Stimulated activated CD4-positive, alpha-beta T cell treated with anti-CD3 and anti-CD28 coated beads, Interleukin-4, amount 100 ng/mL, for 24 hours (primary cell): ENCODE measurements at places on chromosomes 16 and 17.

- peak; percentile 53 for DNase-seq
Measured at GRCh38 chr16:324451-325334, 27.8 kb downstream of the AXIN1 start.

GRCh38 chr16:12168074-12169000 lies 191.8 kb downstream of the SNX29 start:
- no peak for DNase-seq

- no peak for DNase-seq
Measured at GRCh38 chr17:32116937-32117336, 25.4 kb upstream of the RHOT1 start.

DNA sequence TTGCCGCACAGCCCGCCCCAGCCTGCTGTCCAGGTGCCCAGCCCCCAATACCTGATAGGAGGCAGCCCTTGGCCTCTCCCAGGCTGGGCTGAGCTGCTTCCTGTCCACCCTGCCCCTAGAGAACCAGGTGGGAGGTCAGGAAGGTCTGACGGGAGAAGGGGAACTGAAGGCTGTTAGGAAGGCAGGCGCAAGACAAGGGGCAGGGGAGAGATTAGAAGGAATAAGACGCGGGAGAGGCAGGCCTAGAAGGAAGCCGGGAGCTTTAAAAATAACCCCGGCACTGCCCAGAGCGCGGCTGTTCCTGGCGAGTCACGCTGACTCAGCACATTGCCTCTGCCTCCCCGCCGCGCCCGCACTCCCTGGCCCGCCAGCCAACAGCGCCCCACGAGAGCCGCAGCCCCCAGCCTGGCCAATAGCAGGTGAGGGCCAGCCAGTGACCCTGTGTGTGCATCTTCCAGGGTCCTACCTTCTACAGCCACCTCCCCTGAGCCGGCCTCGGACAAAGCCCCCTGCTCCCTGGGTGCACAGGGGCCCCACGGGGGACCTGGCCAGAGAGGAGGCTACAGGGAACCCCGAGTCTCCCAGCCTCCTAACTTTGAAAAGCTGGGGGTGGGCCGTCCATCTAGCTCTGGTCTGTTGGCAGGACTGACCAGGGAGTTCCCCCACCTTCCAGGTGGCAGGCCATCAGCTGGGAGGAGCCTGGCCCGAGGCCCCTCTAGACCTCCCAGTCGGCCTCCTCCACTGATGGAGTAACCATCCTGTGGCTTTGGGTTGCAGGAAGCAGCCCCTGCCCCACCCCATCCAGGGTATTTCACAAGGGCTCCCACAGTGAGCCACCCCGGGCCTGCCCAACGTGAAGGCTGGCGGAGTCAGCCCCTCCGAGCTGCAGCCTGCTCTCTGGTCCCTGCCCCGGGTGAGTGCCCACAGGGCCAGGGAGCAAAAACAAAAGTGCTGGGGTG lies 4.0 kb downstream of the MAFG start:
- no peak for DNase-seq

DNA sequence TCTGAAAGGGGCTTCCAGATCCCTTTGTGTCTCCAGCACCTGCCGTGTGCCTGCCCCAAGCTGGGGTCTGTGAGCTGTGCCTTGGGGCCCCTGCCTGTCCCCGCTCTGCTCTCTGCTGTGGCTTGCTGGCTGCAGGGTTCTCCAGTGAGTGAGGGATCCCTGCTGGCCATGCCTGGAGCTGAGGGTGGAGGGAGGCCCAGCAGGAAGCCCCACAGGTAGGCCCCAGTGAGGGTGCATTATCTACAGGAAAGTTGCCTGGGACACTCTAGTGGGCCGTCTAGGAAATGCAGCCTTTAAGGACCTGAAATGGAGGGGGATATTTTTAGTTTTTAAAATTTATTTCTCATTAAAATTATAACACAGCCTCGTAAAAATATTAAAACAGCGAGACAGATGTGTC lies 50.9 kb downstream of the JPH3 start:
- no peak for DNase-seq

DNA sequence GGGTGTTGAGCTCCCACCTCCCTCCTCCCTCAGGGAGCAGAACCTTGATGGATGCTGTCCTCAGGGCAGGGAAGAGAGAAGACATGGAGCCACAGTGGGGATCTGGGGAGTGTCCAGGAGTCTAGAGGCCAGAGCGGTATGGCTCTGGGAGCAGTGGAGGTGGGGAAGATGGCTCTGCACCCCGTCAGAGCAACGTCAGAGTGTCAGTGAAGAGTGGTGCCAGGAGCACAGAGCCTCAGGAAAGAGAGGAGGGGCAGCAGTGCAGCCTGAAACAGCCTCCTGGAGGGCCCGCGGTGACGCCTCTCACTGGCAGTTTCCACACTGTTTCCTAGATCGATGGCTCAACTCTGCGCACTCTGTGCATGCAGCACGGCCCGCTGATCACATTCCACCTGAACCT lies 23.2 kb upstream of the SLC5A11 start:
- no peak for DNase-seq

DNA sequence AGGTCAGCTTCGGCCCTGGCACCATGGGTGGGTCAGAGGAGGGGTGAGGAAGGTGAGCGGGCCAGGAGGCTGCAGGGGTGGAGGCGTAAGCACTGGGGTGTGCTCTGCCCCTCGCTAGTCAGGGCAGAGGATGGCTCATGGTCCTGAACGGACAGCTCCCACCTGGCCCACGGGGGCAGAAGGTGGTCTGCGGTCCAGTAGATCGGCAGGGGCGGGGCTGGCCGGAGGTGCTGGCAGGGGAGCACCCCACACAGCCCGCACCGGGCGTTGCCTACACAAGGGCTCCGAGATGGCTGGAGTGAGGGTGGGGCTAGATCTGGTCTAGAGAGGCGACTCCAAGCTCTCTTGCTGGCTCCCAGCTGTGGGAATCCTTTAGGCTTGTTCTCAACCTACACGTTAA lies 8.2 kb downstream of the NPTX1 start:
- DNase-seq = no peak

DNA sequence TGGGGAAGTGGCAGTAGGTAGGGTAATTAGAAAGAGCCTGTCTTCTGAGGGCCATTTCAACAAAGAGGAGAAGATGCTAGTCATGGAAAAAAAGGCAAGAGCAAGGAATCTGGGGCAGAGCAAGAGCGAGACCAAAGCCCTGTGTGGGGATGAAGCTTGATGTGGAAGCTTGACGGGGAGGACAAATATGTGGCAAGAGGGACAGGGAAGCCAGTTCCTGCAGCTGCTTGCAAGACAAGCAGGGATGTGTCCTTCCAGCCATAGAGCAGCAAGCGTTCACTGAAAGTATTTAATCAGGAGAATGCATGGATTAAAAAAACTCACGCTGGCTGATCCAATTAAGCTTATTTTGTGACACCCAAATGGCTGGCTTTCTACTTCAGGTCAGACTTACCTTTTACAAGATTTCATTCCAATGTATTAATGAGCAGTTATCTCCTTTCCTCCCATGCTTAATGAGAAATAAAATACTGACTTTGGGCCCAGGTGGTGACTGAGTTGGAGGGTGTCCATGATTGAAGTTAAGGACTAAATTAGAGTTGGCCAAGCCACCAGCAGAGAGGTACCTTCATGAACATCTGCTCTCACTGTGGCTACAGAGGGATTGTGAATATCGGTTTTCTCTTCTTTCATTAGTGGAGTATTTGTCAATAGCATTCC lies 76.8 kb downstream of the ABCA8 start:
- no peak for DNase-seq

DNA sequence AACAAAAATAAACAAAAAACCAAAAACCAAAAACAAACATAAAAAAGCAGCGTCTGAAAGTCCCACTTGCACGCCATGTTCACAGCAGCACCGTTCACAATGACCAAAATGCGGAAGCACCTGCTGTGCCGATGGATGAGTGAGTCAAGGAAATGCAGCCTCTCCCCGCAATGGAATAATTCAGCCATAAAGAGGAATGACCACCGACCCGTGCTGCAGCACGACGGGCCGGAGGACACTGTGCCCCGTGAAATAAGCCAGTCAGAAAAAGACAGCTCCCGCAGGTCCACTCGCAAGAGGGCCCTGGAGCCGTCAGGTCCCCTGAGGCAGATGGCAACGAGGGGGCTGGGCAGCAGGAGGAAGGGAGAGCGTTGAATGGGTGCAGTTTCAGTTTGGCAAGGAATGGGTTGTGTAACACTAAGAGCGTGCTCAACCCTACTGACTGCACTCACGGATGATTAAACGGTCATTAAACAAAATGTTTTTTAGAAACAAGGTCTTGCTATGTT lies 5.1 kb downstream of the CLCN7 start:
- no peak for DNase-seq

DNA sequence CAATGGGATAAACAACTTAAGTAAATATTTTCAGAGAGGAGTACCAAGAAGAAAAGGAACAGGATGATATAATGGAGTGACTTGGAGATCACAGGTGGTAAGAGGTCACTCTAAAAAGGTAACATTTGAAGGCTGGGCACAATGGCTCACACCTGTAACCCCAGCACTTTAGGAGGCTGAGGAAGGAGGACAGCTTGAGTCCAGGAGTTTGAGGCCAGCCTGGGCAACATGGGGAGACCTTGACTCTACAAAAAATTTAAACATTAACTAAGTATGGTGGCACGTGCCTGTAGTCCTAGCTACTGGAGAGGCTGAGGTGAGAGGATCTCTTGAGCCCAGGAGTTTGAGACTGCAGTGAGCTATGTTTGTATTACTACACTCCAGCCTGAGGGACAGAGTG lies 3.4 kb upstream of the TMEM11 start:
- no peak for DNase-seq

DNA sequence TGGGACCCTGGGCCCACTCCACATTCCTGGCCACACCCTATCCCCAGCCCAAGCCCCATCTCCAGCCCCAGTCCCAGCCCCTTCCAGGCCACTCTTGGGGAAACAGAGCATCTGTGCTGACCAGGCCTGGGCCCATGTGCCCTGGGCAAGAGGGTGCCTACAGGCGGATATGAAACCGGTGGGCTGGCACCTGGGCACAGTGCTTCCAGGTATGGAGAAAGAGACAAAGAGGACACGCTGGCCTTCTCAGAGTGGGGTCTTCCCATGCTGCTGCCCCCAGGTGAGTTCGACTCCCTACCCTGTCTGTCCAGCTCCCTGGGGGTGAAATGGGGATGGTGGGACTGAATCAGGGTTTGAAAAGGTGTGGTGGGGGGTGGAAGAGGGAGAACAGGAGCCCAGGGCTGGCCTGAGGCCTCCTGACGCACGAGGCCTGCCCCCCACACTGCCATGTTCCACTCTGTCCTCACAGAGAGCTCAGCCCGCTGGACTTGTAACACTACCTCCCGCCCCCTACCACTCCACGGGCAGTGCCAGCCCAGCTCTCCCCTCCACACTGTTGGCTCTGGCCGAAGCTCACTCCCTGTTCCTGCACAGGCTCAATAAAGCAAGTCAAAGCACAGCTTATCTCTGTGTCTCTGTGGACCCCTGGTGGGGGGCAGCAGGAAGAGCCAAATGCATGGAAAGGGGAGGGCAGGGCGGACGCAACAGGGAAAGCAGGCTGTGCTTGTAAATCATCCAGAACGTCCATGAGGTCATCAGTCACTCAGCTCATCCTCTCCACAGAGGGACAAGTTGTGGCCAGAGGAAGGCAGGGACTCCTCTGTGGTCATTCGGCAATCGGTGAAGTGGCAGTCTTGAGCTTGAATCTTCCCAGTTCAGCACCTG lies 71.1 kb upstream of the TMEM97 start:
- DNase-seq = no peak

DNA sequence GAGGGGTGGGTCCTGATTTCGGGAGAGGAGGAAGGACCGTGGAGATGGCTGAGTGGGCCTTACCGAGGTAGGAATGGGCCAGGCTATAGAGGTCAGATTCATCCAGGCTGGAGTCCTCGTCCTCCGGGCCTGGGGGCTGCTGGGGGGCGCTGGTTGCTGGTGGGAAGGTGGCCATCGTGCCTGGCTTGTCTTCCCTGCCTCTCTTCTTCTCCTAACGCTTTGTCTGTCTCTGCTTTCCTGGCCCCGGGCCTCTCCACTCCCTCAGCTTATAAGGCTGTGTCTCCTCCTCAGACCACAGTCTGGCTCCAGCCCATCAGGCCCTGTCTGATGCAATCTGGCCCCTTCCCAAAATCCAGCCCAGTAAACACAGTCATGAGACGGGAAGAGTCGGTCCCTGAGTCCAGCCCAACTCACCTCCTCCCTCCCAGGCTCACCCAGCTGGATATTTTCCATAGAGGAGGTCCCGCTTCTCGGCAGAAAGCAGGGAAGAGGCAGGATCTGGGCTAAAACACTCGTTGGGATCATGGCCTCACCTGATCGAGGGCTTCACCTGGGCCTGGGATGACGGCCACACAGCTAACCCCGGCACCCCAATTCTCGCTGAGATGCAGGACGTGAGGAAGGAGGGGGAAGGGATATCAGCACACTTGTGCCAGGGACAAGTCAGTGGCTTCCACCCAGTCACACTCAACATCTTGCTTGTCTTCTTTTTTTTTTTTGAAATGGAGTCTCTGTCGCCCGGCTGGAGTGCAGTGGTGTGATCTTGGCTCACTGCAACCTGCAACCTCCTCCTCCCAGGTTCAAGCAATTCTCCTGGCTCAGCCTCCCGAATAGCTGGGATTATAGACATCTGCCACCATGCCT lies at the start of gene NUPR1:
Gene NUPR1 (minus strand): TSS at position 242 of the 864 bp plus-strand sequence. CDS start 67 bp downstream, at position 175.
- no peak for DNase-seq

GRCh38 chr17:44267165-44267455 lies 825 bp downstream of the SLC4A1 start:
- DNase-seq = no peak

DNA sequence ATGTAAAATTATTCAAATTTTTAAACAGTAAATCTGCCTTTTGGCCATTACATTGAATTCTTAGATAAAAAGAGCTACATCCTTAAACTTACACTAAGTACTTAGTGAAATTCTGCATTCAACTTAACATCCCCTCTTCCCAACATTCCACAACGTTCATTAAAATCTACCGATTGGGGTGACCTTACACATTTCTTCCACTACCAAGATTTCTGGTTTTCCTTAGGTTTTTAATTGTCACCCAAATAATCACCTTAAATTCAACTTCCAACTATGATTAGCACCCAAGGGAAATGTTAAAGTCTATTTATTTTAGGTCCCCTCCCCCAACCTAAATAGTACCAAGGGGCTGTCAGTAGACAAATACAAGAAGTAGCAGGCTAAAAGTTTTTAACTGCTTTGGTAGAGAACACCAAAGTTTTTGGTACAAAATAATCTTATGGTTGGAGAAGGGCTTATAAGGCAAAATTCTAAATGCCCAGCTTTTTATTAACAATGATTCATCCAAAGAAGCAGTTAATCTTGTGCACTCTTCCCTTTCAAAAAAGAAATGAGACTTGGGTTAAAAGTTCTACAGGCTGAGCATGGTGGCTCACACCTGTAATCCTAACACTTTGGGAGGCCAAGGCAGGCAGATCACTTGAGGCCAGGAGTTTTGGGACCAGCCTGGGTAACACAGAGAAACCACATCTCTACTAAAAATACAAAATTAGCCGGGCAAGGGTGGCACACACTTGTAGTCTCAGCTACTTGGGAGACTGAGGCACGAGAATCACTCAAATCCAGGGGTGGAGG lies 4.7 kb downstream of the SRSF1 start:
- no peak for DNase-seq

- DNase-seq = peak; percentile 75
Measured at GRCh38 chr17:43720311-43721060, 38.1 kb downstream of the SOST start.

DNA sequence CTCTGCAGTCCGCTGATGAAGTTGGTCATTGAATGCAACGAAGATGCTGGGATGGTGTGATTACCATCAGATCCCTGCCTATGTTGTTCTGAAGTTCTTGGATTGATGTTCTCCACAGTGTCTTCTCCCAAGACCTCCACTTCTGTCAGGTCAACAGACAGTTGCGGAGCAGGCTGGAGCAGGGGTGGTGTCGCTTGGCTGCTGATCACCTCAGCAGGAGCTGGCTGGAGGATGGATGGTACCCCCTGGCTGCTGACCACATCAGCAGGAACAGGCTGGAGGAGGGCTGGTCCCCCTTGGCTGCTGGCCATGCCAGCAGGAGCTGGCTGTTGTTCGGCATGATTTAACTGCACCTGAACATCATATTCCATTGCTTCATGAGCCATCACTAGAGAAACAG lies 5.6 kb downstream of the RFWD3 start:
- no peak for DNase-seq
